ENCODE measurements at places on chromosomes 13 and 19.
A peak's percentile ranks its signal among the peaks of the same experiment; 100 is the strongest.

DNA sequence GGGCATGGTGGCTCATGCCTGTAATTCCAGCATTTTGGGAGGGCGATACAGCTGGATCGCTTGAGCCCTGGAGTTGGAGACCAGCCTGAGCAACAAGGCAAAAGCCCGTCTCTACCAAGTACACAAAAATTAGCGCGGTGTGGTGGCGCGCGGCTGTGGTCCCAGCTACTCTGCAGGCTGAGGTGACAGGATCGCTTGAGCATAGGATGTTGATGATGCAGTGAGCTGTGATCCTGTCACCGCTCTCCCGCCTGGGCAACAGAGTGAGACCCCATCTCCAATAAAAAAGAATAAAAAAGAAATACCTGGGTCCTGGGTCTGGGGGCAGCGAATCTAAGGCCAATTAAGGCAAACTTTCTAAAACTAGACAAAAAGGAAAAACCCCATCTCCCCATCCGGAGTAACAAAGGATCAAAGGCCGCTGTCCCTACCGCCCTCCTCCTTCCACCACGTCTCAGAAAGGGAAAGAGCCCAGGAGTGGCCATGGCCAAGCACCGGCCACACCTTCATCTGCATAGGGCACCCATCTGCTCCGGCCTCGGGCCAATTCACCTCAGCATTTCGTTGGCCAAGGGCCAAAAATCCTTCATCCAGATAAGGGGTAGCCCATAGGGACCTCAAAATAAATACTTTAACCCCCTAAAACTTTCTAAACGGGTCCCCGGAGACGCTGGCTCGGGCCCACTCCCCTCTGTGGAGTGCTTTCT is 851 bp downstream of the ZNF320 start:
- DNase-seq: peak; percentile 23

DNA sequence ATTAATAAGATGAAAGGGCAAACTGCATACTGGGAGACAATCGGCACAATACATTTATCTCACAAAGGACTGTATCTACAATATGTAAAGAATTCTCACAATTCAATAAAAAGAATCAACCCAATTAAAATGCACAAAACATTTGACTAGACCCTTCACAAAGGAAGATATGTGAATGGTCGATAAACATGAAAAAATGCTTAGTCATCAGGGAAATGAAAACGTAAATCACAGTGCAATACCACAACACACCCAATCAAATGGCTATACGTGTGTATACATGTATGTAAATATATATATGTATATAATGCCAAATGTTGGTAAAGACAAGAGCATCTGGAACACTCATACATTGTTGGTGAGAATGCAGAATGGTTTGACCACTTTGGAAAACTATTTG is 21.9 kb upstream of the RFC3 start:
- DNase-seq: no peak

- DNase-seq: no peak
These were observed 60.1 kb upstream of the F7 start for GRCh38 chr13:113045251-113046127.

- no peak for DNase-seq
These were observed 93.1 kb downstream of the GGACT start for GRCh38 chr13:100495455-100495854.

DNA sequence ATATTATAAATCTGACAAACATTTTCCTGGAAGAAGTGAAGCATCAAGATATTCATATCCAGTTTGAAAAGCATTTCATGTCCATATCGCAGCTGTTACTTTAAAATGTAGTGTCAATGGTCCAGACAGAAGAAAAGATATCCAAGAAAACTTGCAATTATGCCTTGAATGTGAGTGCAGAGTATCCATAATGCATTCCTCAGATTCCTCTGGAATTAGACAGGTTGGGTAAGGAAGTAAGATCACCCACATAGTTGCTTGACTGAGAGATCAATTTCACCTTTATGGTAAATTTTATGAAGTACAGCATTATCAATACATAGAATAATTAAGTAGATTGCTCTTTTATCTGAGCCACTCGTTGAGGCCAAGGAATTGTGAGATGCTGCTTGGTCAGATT is 327.0 kb upstream of the SLITRK5 start:
- no peak for DNase-seq

DNA sequence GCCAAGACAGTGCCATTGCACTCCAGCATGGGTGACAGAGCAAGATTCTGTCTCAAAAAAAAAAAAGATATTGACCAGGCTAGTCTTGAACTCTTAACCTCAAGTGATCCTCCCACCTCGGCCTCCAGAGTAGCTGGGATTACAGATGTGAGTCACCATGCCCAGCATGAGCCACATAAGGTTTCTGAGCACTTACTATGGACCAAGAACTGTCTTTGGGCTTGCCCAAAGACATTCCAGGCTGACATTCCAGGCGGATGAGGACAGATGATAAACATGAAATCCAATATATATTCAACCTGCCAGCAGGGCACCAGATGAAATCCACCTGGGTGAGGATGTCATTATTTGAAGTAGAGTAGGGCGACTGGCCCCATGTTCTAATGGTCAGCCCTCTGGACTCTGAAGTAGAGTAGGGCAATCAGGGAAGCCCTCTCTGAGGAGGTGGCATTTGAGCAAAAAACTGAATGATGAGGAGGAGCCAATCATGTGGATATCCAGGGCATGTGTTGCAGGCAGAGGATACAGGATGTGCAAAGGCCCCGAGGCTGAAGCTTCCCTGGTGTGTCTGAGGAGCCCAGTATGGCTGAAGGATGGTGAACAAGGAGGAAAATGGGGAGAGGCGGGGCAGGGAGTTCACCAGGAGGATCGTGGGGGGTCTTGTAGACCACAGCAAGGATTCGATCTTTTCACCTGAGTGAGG is 4.0 kb downstream of the C19orf38 start:
- no peak for DNase-seq

GRCh38 chr19:18017275-18018083 is 9.5 kb downstream of the ARRDC2 start:
- no peak for DNase-seq

DNA sequence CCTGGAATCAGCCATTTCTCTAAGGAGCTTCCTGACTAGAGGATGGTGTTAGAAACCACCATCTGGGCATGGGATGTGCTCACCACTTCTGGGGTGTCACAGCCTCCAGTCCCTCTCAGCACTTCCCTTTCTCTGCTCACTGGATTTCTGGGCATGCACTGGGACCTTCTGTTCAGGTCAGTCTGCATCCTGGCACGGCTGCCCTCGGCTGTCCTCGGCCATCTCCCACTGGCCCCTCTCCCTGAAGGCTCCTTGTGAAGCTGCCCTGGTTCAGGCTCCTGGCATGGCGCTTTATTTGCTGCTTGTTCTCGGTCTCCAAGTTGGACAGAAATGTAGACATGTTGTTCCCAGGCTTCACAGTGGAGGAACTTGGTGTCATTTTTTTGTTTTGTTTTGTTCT is 60.0 kb downstream of the TEX29 start:
- DNase-seq: no peak

GRCh38 chr19:44741841-44742329 is 6.6 kb upstream of the BCL3 start:
- DNase-seq: peak; percentile 98

DNA sequence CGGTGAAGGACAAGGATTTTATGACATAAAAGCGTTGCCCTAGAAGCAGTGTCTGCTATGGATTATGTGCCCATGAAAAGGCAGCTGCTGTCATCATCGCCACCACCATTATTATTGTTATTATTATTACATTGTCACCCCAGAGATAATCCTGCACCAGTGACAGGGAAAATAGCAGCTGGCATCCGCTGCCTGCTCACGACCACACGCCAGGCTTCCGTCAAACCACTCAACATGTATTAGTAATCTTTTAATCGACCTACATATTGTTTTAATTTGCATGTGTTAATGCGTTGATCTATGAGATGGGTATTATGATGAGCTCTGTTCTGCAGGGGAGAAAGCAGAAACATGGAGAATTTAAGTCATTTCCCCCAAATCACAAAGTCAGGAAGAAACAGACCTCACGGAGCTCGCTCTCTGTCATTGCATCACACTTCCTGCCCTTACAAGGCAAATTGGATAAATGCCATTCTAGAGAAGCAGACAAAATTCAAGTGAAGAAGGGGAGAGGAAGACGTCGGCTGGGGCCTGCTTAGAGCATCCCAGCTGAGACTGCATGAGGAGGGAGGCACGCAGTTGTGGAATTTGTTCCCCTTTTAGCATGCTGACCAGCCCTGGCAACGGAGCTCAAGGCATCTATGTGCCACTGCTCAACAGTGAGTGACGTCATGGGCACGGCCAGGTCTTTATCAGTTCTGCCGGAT is at the start of gene FFAR3:
FFAR3 (plus strand) TSS at position 594 of the 707 bp plus-strand sequence. CDS start 431 bp downstream, outside the sequence.
- DNase-seq: peak; percentile 52

GRCh38 chr19:43675269-43675879 is 5.4 kb upstream of the PLAUR start:
- no peak for DNase-seq

- DNase-seq: no peak
These were observed 2.9 kb upstream of the TCF3 start for GRCh38 chr19:1655131-1655981.

DNA sequence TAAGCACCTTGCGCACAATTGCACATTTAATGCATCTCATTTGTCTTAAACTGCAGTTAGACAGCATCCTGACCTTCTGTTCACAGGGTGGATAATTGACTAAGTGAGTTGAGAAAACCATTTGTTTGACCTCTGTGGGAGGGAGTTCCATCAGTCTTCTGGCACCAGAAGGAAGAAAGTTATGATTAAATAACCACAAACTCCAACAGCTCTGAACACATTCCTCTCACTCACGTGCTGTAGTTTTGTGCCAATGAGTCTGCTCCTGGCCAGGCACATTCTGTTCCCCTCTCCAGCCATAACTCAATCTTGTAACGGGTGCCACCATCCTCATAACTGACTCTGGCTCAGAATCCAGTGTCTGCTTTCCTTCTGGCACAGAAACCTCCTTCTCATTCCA is 817.2 kb downstream of the SLITRK1 start:
- no peak for DNase-seq

DNA sequence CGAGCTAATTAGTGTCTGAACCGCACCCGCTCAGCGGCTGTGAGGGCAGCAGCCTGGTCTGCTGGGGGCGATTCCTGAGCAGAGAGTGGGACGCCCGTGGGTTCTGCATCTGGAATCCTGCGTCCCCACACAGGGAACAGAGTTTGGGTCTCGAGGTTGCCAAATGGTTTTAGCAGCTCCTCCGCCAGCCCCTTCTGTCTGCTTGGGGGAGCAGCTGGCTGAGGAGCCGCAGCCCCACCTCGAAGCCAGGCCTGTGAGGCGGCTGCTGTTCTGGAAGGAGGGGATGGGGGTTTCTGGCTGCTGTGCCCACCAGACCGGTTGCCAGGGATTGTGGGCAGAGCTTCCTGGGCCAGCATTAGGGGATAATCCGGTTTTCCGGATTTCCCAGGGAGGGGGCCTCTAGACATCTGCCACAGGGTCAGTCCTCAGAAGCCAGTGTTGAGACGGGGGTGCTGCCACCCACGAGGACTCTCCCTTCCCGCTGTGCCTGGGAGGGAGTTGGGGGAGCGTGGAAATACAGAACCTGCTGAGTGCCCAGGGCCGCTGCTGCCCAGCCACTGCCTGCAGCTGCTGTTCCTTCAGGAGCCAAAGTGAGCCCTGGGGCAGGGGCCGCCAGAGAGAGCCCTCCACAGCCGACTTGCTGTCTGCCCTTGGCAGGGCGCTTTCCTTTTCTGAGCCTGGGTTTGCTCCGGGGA is 2.0 kb downstream of the CDC34 start:
- DNase-seq: no peak

GRCh38 chr19:38650172-38650775 is 2.8 kb downstream of the ACTN4 start:
- DNase-seq: no peak

DNA sequence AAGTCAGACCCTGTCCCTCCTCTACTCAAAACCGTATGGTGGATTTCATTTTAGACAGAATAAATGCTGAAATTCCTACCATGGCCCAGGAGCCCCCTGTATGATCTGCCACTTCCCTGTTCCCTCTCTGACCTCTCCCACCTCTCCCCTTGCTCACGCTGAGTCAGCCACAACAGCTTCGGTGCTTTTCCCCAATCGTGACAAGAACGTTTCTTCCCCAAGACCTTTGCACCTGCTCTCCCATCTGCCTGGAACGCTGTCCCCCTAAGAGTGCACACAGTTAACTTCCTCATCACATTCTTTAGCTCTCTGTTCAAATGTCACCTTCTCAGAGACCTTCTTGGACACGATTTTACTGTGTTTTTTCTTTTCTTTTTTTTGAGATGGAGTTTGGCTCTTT is 2.3 kb downstream of the VRK3 start:
- no peak for DNase-seq

GRCh38 chr13:35733827-35734226 is 257.3 kb upstream of the MAB21L1 start:
- no peak for DNase-seq

DNA sequence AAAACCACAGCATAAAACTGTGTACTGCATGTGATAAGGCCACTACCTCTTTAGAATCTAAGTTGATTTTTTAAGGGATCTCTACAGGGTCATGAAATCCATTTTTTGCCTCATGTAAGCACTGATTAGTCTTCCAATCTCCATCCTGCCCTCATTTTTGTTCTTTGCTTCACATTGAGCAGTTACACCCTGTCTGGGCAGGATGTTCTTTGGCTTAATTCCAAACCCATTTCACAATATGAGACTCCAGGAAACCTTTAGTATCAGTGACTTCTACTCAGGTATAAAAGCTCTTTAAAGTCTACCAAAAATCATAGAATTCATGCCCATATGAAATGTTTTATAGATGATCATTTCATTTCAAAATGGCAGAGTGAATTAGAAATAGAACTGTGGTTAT is 592.6 kb downstream of the TBC1D4 start:
- DNase-seq: no peak

DNA sequence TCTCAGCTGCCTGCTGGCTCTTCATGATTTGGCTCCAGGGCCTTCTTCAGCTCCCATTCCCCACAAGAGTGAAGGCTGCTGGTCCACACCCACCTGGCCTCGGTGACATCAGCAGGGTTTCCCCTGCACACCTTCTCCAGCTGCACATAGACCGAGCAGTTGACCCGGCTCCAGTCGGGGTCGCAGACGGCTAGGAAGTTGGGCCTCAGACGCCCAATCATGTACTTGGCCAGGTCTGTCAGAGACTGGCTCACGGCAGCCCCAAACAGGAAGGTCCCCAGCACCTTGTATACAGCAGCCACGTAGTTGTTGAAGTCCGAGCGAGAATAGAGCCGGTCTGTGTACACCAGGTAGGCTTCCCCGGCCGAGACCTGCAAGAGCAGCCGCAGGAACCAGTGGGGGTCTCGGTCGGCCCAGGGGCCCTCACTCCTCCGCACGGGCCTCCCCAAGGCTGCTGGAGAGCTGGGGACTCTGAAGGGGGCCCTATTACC is 3.8 kb downstream of the PLPP2 start:
- DNase-seq: no peak

- DNase-seq: no peak
These were observed 24.4 kb downstream of the AP3D1 start for GRCh38 chr19:2126879-2127518.

GRCh38 chr13:110560601-110561343 is 750 bp downstream of the RAB20 start:
- DNase-seq: peak; percentile 15

GRCh38 chr13:113567681-113568080 is 16.9 kb upstream of the TFDP1 start:
- no peak for DNase-seq

DNA sequence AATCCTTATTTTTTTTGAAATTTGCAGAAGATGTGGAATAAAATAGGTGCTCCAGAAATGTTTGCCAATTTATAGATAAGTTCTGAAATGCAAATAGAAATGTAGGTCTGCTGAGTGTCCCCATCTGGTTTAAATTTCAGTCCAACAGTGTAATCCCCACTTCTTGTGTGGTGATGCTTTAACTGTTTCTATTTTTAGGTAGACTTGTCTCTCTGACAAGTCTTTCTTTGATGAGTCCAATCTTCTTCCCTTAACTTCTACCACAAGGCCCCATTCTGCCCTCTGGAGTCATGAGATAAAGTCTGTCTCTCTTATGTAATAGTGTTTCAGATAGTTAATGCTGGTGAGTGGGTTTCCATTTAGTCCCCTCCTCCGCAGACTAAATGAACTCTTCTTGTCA is 390.4 kb downstream of the RFC3 start:
- no peak for DNase-seq
